Right renal pelvis (tissue), 4 donors: ENCODE measurements at places on chromosomes 1 and 21. TPM values are rescaled to one million over a fixed set of nuclear protein-coding genes. Genes with fewer than 3 reads are reported as not detected.

DNA sequence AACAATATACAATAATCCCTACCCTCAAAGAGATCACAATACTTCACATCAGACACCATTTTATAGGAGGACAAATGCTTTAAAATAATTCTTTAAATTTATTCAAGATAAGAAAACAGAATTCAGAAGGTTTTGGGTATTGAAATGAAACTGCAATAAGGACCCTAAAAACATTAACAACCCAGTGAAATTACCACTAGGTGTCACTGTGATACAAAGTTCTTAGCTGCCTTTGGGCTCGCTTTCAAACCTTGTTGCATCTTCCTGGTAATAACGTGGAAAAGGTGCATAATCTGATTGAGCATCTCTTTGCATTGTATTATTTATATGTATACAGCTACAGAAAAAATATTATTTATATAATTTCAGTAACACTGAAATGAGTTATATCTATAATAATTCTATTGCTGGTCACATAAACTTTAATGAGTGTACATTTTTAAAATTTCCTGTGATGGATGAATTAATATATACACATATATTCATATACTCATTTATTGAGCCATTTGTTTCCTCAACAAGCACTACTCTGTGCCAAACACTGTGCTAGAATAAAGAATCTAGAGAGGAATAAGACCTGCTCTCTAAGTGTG, 185.2 kb downstream of the FAF1 start:
- DNase-seq: peak; percentile 39

Gene ZC3H11A
- polyA plus RNA-seq: 137 TPM

DNA sequence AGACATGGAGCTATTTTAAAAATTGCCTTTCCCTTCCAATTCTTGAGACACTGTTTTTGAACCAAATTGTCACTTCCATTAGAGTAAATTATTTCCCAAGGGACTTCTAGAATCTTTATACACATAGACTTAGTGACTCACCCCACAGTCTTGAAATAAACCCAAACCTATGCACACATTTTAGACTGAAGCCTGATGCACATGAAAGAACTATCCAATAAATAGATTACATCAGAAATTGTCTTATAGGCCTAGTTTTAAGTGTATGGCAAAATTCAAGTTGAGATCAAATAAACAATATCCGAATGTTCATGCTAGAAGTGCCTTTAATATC, 32.2 kb upstream of the ZNF326 start:
- DNase-seq: no peak

GRCh38 chr1:211640301-211640630, 35.2 kb downstream of the NEK2 start:
- DNase-seq: no peak

Gene LCE2B
- not detected for polyA plus RNA-seq

DNA sequence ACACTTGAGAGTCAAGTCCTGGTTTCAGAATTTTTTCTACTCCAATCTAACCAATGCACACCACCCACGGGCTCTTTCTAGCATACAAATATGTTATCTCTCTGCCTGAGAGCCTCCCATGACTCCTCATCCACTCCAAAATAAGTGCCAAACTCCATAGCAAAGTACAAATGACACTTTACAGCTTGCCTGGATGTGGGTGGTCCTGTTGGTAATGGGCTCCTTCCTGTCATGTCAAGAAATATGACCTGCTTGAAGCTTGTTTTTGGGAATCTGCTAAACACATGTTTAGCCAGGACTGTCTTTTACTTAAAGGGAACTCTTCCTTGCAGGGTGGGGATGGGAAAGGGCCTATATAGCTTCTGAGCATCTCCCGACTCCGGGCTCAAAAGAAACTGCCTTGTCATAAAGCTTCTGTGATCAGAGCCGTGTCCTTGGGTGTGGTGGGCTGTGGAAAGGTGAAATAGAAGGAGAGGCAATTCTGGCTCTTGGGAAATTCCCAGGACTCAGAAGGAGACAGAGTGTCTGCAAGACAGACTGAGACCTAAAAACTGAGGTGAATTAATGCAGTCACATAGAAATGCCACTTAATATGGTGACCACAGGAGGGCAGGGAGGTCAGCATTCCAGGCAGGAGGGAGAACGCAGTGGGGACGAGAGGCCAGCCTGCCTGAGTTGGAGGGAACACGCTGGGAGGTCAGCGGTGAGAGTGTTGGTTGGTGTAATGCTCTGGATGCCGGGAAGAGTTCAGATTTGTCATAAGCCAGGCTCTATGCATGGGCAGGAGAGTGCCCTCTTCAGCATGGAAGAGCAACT, 6.1 kb upstream of the IGFN1 start:
- DNase-seq: peak; percentile 39

GRCh38 chr1:158098256-158098655, 82.4 kb upstream of the CD1D start:
- no peak for DNase-seq

DNA sequence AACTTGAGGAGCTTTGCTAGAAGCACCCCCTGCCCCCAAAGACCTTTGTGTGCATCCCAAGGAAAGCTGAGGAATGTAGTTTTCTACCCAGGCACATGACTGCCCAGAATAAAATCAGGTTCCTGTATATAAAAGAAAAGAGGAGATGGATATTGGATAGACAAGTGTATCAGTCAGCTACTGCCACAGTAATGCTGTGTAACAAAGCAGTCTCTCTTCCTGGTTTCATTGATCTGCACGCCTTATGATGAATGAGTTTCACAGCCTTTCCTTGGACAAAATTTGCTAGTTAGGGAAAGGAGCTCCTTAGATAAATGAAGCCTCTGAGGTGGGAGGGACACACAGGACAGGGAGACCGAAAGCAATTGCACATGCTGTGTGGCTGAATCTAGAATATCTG, 108.9 kb downstream of the TAS1R2 start:
- DNase-seq: no peak

Gene DNALI1
- polyA plus RNA-seq: 62.7 TPM

Gene PRELP
- polyA plus RNA-seq: 4.4 TPM

Gene ST6GALNAC3
- polyA plus RNA-seq: 101 TPM

DNA sequence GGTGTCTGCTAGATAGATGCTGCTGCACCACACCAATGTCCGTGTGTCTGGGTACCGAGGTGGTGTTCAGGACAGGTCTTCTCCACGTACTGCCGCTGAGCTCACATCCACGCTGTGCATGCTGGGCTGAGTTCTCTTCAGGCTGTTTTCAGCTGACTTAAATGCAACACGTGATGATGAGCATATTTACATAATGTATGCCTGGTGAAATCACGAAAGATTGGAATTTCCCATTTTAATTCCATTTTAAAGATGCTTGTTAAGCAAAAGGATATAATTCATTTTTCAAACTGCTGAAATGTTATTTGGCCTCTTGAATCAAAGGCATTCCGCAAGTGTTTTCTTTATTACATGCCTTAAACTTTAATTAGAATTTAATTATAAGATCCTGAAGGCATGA, 107.9 kb downstream of the FGGY start:
- no peak for DNase-seq

Gene BARHL2
- 0.04 TPM for polyA plus RNA-seq

DNA sequence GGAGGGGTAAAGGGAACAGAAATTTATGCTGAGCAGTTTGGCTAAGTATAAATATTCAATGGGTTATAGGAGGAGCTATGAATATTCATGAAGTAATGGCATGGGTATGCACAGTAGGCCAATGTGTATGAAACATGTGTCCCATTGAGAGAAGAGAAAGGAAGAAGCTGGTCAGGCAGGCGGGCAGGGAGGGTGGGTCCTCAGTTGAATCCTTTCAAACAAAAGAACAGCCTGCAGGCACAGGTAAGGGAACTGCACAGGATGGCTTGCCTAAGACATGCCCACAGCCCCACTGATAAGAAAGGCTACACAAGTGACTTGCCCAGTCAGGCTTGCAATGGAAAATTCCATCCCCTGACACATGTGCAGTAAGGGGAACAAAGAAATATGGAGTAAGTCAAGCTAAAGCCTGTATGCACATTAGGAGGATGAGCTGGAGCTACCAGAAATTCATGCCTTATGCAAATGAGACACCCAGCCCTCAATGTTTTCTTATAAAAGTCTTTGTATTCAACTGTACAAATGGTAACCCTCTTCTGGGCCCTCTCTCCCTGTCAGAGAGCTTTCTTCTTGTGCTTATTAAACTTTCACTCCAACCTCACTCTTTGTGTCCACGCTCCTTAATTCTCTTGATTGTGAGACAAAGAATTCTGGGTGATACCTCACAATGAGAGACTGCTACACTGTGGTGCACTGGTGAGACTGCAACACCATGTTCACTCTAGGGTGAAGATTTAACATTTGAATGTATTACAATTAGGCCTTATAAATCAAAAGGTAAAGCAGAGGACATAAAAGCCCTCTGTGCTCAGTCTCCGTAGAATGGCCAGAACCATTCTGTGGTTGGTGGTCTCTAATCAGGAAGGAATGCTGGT, 96.5 kb downstream of the ATP1B1 start:
- no peak for DNase-seq

DNA sequence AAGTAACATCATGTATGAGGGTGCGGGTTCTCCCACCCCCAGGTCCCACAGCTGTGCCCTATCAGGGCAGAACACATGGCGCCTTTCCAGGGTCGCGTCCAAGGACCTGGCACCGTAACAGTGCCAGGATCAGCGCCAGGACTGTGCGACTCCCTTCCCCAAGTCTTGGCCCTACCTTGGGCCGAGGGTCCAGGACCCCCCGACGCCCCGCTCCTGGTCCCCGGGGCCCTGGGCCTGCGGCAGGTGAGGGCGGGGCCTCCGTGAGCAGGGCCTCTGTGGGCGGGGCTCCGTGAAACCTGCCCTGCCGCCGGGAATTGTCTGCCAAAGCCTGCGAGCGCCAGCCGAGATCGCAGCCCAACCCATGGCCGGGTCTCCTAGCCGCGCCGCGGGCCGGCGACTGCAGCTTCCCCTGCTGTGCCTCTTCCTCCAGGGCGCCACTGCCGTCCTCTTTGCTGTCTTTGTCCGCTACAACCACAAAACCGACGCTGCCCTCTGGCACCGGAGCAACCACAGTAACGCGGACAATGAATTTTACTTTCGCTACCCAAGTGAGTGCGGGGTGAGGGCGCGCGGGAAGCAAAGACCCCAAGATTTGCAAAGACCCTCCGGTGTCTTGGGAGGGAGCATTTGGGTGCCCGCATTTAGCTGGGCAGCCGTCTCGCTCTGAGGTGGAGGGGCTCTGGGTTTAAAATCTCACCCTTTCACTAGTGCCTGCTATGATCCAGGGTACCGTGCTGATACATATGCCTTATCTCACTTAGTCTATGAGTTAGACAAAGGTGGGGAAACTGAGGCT, at the start of gene RHBG:
TSS of gene RHBG (plus strand) at position 323 of the 796 bp plus-strand sequence. CDS start at position 362, 39 bp downstream.
- no peak for DNase-seq

Gene EDN2
- 2.6 TPM for polyA plus RNA-seq

DNA sequence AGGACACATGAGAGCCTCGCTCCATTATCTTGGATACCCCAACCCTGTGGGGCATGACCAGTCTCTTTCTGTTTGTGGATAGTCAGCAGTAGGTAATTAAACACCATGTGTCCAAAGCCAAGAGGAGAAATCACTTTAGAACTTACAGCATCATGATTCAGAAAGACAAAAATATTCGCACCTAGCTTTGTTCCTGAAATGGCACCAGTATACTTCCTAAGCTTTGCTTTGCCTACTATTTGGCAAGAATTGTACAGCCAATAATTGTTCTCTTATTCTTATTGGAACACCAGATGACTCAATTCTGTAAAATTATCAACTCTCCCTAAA, 24.2 kb downstream of the TNFRSF9 start:
- no peak for DNase-seq

DNA sequence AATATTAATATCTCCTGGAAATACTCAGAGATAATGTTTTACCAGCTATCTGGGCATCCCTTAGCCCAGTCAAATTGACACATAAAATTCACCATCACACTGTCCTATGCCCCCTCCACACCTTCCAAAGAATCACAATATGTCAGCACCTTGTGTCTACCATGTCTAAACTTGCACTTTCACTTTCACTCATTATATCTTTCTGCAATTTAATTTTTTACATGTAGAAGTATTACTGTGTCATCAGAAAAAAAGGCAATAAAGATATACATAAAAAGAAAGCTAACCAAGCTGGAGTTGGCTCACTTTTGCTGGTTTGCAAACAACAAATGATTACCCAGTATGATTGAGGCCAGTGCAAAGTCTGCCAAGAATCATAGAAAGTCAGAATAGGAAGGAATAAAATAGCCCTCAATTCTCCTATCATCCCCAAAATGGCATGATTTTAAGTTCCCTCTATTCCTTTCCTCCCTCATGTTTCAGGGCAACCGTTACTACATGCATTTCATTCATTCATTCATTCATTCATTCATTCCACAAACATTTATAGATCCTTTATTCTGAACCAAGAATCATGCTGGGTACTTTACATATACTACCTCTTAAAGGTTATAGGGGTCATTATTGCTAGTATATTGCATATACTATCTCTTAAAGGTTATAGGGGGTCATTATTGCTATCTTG, 5.9 kb upstream of the LUZP1 start:
- DNase-seq: no peak

- DNase-seq: peak; percentile 44
These were observed 132.9 kb upstream of the DPYD start for GRCh38 chr1:98053471-98054366.

Gene RIIAD1
- 0.44 TPM for polyA plus RNA-seq

Gene FAM167B
- 11.1 TPM for polyA plus RNA-seq

- no peak for DNase-seq
These were observed 236.1 kb downstream of the C1orf94 start for GRCh38 chr1:34412598-34413370.

DNA sequence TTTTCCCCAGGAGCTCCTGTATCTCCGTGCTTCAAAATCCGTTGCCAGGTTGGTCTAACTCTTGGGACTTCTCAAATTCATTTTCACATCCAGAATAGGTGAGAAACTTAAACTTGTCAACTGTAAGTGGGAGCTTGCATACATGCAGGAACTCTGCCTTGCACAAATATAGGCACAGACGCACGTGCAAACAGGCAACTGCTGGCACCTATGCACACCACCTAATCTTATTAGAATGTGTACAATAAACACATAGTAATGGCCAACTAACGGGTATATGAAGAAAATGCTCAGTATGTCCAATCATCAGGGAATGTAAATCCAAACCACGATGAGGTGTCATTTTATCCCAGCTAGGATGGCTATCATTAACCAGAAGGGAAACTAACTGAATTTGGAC, 22.6 kb upstream of the FCGR2A start:
- no peak for DNase-seq
